ENCODE measurements at places on chromosomes 13 and 19. TPM values are rescaled to one million over a fixed set of nuclear protein-coding genes. Genes with fewer than 3 reads are reported as not detected.

The TMEM221 gene
- 3.2 TPM for polyA plus RNA-seq

The ADGRE1 gene
- 1.8 TPM for polyA plus RNA-seq

The LGALS16 gene
- 1.1 TPM for polyA plus RNA-seq

The MYO1F gene
- 20.8 TPM for polyA plus RNA-seq

The GNA15 gene
- 21.8 TPM for polyA plus RNA-seq

The ELAVL3 gene
- polyA plus RNA-seq, result 0.05 TPM

The CGB5 gene
- polyA plus RNA-seq, result 0.98 TPM

The EXOC3L2 gene
- 0.75 TPM for polyA plus RNA-seq

The PRSS57 gene
- 1.1 TPM for polyA plus RNA-seq

The COX7A1 gene
- polyA plus RNA-seq, result 40.4 TPM

The TNFSF11 gene
- polyA plus RNA-seq, result 1.6 TPM

The RAVER1 gene
- polyA plus RNA-seq, result 15.4 TPM

The SIGLEC5 gene
- polyA plus RNA-seq, result not detected

The ZFR2 gene
- 0.32 TPM for polyA plus RNA-seq

The ZNF534 gene
- 0.82 TPM for polyA plus RNA-seq

The ZFP36 gene
- polyA plus RNA-seq, result 250 TPM

The SERPINE3 gene
- polyA plus RNA-seq, result 0.16 TPM

All from thymus (tissue), 14 donors.